NCI-H460 (cell line): ENCODE measurements at places on chromosomes 4 and X. TPM values are rescaled to one million over a fixed set of nuclear protein-coding genes. Genes with fewer than 3 reads are reported as not detected.

Gene CWH43
- not detected in 2 replicates for total RNA-seq

Gene PFKFB1
- 0.35 TPM in 1 of 2 replicates, not detected in the other for total RNA-seq

Gene TMEM185A
- 13.6 and 15.5 TPM in 2 replicates for total RNA-seq

Gene AREG
- 6.8 and 7.0 TPM in 2 replicates for total RNA-seq

Gene MAGEA12
- not detected in 2 replicates for total RNA-seq

Gene NCAPG
- total RNA-seq, result 44.1 and 44.2 TPM in 2 replicates

Gene OTUD6A
- total RNA-seq, result not detected in 2 replicates

Gene GPR50
- not detected in 2 replicates for total RNA-seq

Gene ZCCHC18
- 0.47 TPM in 1 of 2 replicates, not detected in the other for total RNA-seq

Gene LONRF3
- 9.1 and 11.8 TPM in 2 replicates for total RNA-seq

Gene LDB2
- total RNA-seq, result not detected in 2 replicates

Gene CDKN2AIP
- total RNA-seq, result 10.4 and 11.5 TPM in 2 replicates

Gene MAOA
- total RNA-seq, result 17.6 and 18.2 TPM in 2 replicates

Gene CD38
- 0.02 TPM in 1 of 2 replicates, not detected in the other for total RNA-seq

Gene TMEM35A
- total RNA-seq, result 0.69 and 0.74 TPM in 2 replicates

Gene SMIM10
- 3.2 and 4.1 TPM in 2 replicates for total RNA-seq

Gene PLAC1
- 0.52 and 0.62 TPM in 2 replicates for total RNA-seq

Gene PPM1K
- 4.9 and 5.3 TPM in 2 replicates for total RNA-seq

Gene AR
- total RNA-seq, result 8.0 and 9.7 TPM in 2 replicates

Gene CENPVL1
- not detected in 2 replicates for total RNA-seq

Gene ELF4
- 9.6 and 10.5 TPM in 2 replicates for total RNA-seq

Gene PAGE5
- total RNA-seq, result not detected in 2 replicates

Gene F8A3
- 0.30 and 1.0 TPM in 2 replicates for total RNA-seq

Gene PABPC1L2B
- not detected in 2 replicates for total RNA-seq

Gene TEX13B
- not detected in 2 replicates for total RNA-seq
